ENCODE measurements at places on chromosomes 4 and X.

DNA sequence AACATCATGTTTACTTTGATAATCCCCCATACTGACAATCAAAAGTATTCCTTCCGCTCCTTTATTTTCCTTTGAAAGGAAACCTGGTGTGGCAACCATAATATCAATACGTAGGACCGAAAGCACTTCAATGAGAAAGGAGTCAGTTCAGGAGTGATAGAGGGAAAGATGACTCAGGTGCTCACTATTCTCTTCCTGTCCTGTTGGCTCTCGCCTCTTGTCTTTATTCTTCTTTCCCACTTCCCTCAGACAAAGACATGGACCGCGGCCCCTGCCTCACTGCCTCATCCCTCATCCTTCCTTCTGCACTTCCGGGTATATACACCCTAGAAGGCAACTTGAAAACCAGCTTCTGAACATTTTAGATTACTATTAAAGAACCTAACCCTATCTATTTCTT lies 49.8 kb upstream of the TNIP3 start:
- DNase-seq = no peak

- no peak for DNase-seq
Observed at GRCh38 chr4:60042231-60042652, 1157.9 kb upstream of the ADGRL3 start.

- DNase-seq = no peak
Observed at GRCh38 chr4:101265816-101266172, 81.5 kb downstream of the PPP3CA start.

GRCh38 chr4:932713-933070 lies 432 bp downstream of the TMEM175 start:
- no peak for DNase-seq

- no peak for DNase-seq
Observed at GRCh38 chrX:131650637-131651410, 107.0 kb downstream of the OR13H1 start.

- DNase-seq = no peak
Observed at GRCh38 chrX:39859991-39860861, 237.5 kb downstream of the BCOR start.

DNA sequence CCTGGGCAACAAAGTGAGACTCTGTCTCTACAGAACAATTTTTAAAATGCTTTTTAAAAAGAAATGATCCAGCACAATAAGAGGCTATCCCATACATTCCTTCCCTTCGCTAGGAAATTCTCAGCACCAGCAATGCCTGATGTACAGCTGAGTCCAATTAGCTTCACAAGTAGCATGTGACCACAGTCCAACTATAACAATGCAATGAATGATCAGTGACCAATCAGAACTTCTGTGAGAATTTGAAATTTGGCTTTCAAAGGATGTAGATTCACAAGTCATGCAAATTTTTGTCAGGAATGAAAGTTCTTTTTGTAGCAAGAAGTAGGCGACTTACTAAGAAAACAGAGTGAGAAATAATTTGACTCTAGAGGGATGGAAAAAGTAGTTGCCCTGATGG lies 278.5 kb upstream of the UGT8 start:
- no peak for DNase-seq

DNA sequence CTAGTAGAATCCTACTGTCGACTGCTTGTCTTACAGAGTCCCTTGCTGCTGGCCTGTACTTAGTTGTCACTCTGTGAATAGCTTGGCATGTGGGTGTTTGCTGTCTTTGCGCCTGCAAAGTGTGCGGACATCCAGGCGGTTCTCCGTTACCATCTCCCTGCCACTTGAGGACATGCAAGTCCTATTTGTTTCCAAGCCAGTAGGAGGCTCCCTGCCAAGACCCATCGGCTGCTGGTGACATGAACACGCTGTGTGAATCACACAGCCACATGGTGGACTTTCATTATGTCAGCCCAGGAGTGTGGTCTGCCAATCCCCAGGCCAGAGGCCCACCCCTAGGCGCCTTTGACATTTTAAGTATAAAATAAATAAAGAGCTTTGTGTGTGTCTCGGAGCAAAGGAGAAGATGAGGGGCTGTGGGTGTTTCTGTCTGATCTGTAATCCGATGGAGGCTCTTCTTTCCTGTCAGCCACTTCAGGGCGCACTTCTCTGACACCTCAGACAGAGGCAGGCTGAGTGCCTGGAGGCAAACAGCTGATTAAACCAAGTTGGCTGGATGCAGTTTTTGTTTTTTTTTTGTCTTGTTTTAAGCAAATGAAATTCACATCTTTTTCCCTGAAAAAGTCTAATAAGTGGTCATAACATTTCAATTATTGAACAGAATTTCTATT lies 51.5 kb downstream of the ALPK1 start:
- DNase-seq = no peak

GRCh38 chr4:8051644-8052043 lies 107.0 kb downstream of the ABLIM2 start:
- DNase-seq = no peak

- no peak for DNase-seq
Observed at GRCh38 chr4:174873931-174874330, 44.2 kb upstream of the ADAM29 start.

GRCh38 chr4:95021099-95021498 lies 263.3 kb downstream of the BMPR1B start:
- DNase-seq = no peak

DNA sequence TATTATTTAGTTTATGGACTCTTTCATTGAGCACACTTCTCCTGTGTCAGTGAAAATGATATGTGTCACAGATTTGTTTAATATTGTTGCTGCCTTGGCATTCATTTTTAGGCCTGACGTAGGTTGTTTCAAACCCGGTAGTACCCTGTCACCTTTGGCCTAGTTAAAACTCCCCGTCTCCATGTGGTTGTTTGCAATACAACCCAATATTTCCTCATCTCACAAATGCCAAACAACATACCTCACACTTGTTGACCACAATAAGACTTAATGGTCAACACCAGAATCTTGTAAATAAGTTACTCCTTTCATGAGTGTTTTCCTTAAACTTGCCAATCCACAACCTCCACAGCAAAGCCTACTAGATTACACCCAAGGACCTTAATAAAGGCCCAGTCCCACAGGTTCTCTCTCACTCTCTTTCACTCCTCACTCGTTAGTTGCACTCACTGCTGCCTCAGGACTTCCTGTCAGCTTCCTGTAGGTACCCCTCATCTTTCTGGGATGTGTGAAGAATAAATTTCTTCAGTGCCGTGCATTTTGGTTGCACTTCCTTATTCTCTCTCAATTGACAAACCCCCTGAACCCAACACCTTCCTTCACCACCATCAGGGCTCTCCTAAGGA lies 31.3 kb downstream of the IL13RA2 start:
- no peak for DNase-seq

GRCh38 chr4:18923496-18924161 lies 902.1 kb upstream of the LCORL start:
- DNase-seq = no peak

DNA sequence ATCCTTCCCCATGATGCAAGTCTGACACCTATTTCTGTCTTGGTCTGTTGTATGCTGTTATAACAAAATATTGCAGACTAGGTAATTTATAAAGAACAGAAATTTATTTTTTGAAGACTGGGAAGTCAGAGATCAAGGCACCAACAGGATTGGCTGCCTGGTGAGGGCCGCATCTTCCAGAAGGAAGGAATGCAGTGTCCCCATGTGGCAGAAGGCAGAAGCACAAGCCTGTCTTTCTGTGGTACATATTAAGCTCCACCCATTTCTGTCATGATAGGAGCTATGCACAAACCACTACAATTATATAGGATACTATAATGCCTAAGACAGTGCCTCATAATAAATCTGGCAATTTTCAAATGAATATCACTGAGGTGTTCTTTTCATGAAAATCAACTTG lies 502.3 kb upstream of the DIAPH2 start:
- DNase-seq = no peak

DNA sequence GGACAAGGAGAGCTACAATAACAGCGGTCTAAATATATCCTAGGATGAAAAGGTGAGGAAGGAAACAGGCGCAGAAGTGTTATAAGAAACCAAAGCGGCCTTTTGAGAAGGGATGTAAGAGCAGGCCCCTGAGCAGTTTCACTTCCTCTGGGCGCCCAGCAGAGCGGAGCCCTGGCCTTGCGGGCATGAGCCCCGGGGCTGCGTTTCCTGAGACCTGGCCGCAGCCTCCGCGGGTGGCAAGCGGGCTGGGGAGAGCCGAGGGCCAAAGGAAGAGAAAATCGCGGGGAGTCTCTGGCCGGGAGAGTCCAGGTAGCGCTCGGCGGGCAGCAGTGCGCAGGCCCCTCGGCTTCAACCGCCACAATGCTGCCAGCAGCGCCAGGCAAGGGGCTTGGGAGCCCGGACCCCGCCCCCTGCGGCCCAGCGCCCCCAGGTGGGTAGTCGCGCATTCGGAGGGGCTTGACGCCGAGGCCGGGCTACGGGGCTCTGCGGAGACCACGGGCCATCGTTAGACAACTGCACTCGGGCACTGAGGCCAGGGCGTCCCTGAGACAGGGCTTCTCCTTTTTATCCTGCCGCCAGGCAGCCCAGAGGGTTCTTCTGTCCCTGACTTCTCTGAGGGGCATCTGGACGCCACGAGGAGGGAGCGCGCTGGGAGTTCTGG lies at the start of gene BANK1:
TSS of gene BANK1 (plus strand) at position 210 of the 661 bp plus-strand sequence. CDS start at position 361, 151 bp downstream.
- peak; percentile 73 for DNase-seq

DNA sequence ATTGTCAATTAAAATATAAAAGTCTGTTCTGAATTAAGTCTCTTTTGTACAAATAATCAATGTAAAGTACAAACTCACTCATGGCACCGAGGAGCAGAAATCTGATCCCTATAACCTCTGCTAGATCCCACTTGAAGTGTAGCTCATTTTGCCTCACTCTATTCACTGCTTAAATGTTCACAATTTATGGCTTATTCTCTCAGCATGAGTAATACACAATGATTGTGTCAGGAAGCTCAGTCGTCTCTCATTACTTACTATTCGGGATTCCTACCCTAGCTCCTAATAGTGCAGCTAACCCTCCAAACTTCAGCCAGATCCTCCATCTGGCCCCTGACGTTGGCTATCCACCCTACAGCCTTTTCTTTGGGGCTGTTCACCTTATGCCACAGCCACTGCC lies 4.7 kb upstream of the AMMECR1 start:
- DNase-seq = no peak

- DNase-seq = no peak
Observed at GRCh38 chr4:113678641-113679040, 82.9 kb downstream of the CAMK2D start.

GRCh38 chr4:128456171-128456570 lies 168.6 kb upstream of the PGRMC2 start:
- DNase-seq = no peak

DNA sequence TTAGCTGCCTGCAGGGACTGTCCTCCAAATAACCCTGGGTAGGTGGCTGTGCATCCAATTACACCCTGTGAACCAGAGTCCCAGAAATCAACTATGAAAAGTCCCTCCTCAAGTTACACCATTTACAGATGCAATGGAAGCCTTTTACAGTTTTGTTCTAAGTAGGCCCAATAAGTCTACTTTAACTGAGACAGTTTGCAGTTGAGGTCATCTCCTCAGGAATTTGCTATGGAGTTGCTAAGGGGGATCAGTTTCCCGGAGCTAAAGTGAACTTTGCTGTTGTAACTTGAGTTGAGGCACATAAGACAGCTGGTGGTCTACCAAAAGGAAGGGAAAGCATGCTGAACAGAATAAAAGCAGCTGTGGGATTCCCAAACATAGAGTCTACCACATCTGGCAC lies 121.6 kb upstream of the STK26 start:
- DNase-seq = no peak

DNA sequence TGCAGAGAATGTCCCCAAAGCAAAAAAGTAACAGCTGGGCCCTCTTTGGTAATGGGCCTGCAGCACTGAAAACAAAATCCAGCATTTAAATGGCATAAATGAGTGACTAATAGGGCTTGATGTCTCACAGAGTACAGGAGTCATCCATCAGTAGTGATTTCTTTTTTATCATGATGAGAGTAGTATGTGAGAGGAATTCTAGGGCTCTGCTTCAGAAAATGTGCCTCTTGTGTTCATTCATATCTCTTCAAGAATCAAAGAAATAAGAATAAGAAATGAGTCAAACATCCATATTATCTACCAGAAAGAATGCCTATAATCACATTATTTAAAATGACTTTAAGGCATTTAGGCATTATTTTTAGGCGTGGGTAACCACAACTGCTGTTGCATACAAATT lies 792.9 kb upstream of the HTR2C start:
- DNase-seq = no peak

DNA sequence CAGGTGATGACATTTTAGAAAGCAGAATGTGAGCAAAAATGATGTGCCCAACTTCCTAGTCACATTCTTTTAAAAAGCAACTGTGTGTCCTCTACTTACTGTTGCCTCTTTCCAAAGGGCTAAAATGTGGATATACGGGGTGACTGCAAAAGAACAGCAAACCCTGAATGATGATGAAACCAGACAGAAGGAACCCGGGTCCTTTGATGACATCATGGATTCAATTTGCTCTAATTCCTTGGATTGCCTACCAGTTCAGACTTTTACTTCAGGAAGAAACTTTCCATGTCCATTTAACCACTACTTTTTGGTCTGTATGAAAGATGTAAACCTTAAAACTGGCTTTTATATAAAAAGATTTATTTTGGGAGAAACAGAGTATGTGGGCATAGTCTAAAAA lies 190.9 kb upstream of the MAB21L2 start:
- no peak for DNase-seq

DNA sequence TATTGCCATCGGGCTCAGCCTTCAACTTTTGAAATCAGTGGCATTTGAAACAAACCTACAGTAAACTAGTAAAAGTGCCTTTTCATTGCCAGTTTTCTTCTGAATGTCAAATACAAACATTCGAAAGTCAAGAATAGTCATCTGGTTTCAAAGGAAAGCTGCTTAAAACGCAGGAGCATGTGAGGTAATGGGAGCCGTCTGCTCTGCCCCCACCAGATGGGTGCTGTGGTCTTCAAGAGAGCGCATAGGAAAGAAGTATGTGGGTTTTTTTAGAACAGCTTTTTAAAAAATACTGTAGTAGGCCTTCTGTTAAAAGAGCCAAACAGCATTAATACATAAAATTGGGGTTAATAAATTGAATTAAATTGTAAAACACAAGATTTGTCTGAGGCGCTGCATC lies 88.6 kb downstream of the STOX2 start:
- DNase-seq = no peak

DNA sequence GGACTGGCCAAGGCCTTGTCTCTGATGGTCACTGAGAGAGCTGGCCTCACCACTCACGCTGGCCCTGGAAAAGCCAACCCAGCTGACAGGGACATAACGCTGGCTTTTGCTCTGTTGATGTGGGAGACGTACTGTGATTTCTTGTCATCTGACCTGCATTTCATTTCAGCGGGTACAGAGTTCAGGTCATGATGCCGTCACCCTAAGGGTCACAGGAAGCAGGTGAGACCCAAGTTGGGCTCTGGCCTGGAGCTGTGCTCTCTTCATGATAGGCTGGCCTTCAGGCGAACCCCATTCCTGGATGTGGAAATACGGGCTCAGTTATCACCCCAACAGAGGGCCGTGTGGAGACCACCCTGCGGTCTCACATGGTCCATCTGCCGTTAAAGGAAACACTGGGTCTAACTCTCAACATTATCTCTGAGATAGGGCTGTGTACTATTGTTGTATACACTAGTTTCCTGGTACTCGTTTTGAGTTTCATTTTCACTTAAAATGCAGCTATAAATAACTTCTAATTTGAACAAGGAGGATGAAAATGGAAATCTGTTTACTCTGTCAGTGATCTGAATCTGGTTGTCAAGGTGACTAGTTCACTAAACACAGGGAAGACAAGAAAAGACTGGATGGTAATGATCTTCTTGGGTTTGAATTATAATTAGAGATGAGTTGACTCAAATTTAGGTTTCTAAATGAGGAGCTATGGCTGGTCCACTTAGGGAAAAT lies 89.1 kb downstream of the TBC1D9 start:
- no peak for DNase-seq

Data from suppressor macrophage (primary cell).